ENCODE measurements at places on chromosomes 1 and 21.

DNA sequence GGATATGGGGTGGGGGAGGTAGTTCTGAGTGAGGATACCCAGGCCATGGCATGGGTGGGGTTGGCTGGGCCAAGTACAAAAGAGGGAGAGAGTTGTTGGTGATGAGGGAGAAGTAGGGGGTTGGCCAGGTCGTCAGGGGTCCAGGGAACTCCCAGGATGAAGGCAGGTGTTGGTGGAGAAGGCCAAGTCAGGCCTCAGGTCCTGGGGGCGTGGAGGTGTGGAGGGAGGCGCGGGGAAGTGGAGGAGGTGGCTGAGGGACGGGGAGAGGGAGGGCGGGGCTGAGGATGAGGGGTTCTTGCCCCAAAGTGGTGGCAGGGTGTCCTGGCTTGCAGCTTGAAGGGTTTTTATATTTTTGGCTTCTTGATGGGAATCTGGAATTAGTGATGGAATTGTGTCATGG is 61.1 kb downstream of the FOXO6 start:
- DNase-seq = no peak

GRCh38 chr21:41359286-41359685 is 2.5 kb upstream of the MX2 start:
- DNase-seq = no peak

GRCh38 chr1:156106624-156107488 is 7.7 kb upstream of the LMNA start:
- no peak for DNase-seq

- DNase-seq = no peak
Observed at GRCh38 chr21:38955495-38955894, 149.8 kb downstream of the ETS2 start.

GRCh38 chr1:223175032-223175431 is 32.0 kb upstream of the TLR5 start:
- DNase-seq = no peak

GRCh38 chr21:36178349-36178748 is 21.7 kb downstream of the DOP1B start:
- DNase-seq = no peak

DNA sequence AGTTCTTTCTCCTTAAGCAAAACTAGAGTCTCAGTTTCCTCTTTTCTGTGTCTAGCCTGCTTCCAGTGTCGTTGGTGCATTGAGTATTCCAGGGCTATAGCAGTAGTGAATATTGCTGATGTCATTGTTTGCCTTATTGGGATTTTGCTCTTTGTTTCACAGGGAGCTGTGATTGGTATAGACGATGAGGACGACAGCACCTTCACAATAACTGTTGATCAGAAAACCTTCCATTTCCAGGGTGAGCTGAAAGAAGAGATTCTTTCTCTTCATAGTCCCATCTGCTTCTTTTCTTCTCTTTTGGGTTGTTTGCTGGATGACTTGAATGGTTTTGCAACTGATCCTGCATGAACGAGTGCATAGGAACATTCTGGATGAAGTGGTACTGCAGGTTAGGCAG is 52.4 kb downstream of the OSBPL9 start:
- no peak for DNase-seq

- DNase-seq = peak; percentile 12
Observed at GRCh38 chr1:31633117-31633516, 11.6 kb downstream of the PEF1 start.

DNA sequence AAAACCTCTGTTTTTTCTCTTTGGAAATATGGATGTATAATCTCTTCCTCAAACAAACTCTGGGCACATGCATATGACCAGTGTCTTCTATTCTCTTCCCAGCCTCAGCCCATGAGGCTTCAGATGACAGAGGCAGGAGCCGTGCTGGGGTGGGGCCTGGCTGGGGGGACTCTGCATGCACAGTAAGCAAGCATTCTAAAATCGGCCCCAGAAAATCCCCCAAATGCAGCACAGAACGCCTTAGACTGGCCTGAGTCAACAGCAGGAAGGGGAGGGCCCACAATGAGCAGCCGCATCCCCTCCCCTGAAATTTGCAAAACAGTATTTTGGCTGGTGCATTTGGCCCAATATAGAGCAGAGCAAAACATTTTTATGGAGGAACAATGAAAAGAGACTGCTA is 47.8 kb downstream of the ITPKB start:
- peak; percentile 53 for DNase-seq

- DNase-seq = no peak
Observed at GRCh38 chr1:83931658-83932253, 67.2 kb downstream of the TTLL7 start.

DNA sequence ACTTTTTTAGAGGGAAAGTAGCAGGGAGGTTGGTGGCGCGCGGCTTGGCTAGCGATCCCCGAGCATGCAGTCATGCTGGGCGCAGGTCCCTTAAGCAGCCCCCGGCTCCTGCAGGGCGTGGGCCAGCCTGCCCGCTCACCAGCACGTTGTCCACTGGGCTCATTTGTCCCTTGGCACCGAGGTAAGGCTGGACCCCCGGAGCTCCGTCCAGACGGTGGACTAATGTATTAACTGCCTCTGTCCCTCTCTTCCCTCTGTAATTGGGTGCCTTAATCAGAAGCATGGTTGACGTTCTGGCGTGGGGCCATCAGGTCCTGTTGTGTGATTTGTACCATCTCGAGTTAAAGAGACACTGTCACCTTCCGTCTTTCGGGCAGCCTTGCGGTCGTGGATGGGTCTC is 17.7 kb downstream of the TMEM201 start:
- DNase-seq = no peak
